ENCODE measurements at places on chromosomes 6 and 20. TPM values are rescaled to one million over a fixed set of nuclear protein-coding genes. Genes with fewer than 3 reads are reported as not detected.

EPB41L1 gene
- 4.9 TPM for total RNA-seq

HLA-DOB gene
- total RNA-seq: not detected

NXT1 gene
- 55.9 TPM for total RNA-seq

PPARD gene
- total RNA-seq: 3.3 TPM

FRMD1 gene
- total RNA-seq: under 0.01 TPM

PDYN gene
- not detected for total RNA-seq

FAM83C gene
- not detected for total RNA-seq

SLC17A2 gene
- total RNA-seq: not detected

CCN6 gene
- total RNA-seq: not detected

DYNLT2 gene
- total RNA-seq: 0.97 TPM

KIFC1 gene
- 30.2 TPM for total RNA-seq

SOX18 gene
- total RNA-seq: 24.4 TPM

MEI4 gene
- total RNA-seq: not detected

FAM217A gene
- total RNA-seq: not detected

TP53TG5 gene
- not detected for total RNA-seq

ADGRF4 gene
- under 0.01 TPM for total RNA-seq

NR2E1 gene
- not detected for total RNA-seq

FRK gene
- total RNA-seq: under 0.01 TPM

CARMIL1 gene
- total RNA-seq: 3.8 TPM

SPAG4 gene
- total RNA-seq: 11.2 TPM

NEDD9 gene
- 34.2 TPM for total RNA-seq

FAM209B gene
- not detected for total RNA-seq

KCNK15 gene
- total RNA-seq: under 0.01 TPM

KCNB1 gene
- total RNA-seq: under 0.01 TPM

OR12D2 gene
- total RNA-seq: not detected

NUP153 gene
- 24.0 TPM for total RNA-seq

TAPBP gene
- total RNA-seq: 37.7 TPM

SLC32A1 gene
- not detected for total RNA-seq

RAB44 gene
- total RNA-seq: not detected

SCUBE3 gene
- total RNA-seq: 0.30 TPM

TENT5A gene
- 8.1 TPM for total RNA-seq

XKR7 gene
- total RNA-seq: not detected

OTOR gene
- not detected for total RNA-seq

ELOVL2 gene
- not detected for total RNA-seq

OR2J3 gene
- total RNA-seq: not detected

BNIP5 gene
- total RNA-seq: not detected

TMEM244 gene
- not detected for total RNA-seq

SLC12A5 gene
- total RNA-seq: 0.32 TPM

HLA-DQB2 gene
- not detected for total RNA-seq

HLA-A gene
- total RNA-seq: 394 TPM

BIRC7 gene
- total RNA-seq: not detected

B3GALT4 gene
- 3.3 TPM for total RNA-seq

TOMM6 gene
- 145 TPM for total RNA-seq

SNAP91 gene
- not detected for total RNA-seq

ITPR3 gene
- total RNA-seq: 15.6 TPM

DAAM2 gene
- total RNA-seq: not detected

SLPI gene
- total RNA-seq: not detected

FOXF2 gene
- not detected for total RNA-seq

TAGAP gene
- total RNA-seq: not detected

MOCS1 gene
- 12.3 TPM for total RNA-seq

CLVS2 gene
- total RNA-seq: not detected

SIGLEC1 gene
- total RNA-seq: not detected

DEF6 gene
- total RNA-seq: under 0.01 TPM

BMP7 gene
- total RNA-seq: not detected

CNBD2 gene
- total RNA-seq: 1.4 TPM

FOXC1 gene
- 5.2 TPM for total RNA-seq

CD109 gene
- 35.1 TPM for total RNA-seq

FAM229B gene
- 5.3 TPM for total RNA-seq
